Activated CD4-positive, alpha-beta T cell treated with anti-CD3 and anti-CD28 coated beads, Interleukin-2, amount 10 ng/mL, durations not matched to agents 7 days and 5 days (primary cell): ENCODE measurements at places on chromosomes 3 and 15. TPM values are rescaled to one million over a fixed set of nuclear protein-coding genes. Genes with fewer than 3 reads are reported as not detected.
A peak's percentile ranks its signal among the peaks of the same experiment; 100 is the strongest.

Gene CLDN11
- not detected for total RNA-seq

DNA sequence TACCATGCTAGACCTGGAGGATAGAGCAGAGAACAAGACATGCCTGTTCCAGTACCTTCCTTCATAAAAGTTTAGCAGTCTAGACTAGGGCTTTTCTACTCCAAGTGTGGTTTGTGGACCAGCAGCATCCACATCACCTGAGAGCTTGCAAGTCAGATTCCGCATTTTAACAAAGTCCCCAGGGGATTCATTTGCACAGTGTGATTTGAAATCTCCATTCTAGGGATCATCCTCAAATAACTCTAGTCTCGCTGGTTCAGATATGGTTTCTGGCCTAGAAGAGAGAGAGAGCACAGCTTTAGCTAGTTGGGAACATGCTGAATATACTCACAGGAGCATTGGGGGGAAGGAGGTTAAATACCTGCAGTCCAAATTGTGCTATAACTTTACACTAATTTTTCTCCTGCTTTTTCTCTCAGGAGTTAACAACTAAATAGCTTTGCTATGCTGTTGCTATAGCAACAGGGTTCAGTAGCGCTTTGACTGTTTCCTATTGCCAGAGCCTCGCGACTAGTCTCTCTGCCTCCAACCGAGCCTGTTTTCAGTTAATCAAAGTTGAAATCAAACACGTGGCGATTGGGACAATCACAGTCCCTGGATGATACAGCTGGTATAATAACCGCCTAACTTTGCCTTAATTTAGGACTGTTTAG, 64.0 kb upstream of the RASGRF1 start:
- no peak for DNase-seq
- no peaks in the 10 kb centered on the region for H3K4me1 ChIP-seq
- peaks cover 9% of the 10 kb centered on the region for H3K27me3 ChIP-seq

DNA sequence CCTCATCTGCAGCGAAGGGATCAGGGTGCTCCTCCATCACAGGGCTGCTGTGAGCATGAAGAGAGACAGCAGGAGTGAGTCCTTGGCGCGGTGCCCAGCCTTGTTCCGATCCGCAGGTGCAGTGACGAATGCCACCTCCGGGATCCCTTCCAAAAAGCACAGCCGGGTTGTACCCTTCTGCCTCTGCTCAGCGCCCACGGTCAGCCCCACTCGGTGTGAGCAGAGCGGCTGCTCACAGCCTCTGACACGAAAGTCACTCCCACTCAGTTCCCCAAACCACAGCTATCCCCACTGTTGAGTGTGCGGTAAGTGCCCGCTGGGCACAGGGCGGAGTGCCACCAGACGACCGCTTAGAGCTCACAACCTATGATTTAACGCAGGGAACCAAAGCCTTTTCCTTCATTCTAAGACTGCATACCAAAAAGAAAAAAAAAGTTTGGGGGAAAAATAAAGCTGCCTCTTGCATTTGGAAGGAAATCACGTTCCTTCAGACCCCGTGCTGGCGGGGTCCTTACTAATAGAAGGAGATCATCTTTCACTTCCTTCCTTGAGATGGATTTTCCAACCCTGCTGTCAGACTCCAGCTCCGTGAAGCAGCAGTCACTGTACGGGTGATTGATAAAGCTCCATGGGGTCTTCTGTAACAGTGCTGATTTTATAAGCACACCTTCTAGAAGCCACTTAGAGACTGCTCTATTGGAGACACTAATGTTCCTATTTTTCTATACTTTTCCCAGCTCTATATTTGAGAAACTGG, 34.7 kb upstream of the TUBGCP5 start:
- H3K4me3 ChIP-seq: no peak overlapping the region
- H3K27me3 ChIP-seq: no peaks in the 10 kb centered on the region
- no peak for DNase-seq
- no peaks in the 10 kb centered on the region for H3K36me3 ChIP-seq

DNA sequence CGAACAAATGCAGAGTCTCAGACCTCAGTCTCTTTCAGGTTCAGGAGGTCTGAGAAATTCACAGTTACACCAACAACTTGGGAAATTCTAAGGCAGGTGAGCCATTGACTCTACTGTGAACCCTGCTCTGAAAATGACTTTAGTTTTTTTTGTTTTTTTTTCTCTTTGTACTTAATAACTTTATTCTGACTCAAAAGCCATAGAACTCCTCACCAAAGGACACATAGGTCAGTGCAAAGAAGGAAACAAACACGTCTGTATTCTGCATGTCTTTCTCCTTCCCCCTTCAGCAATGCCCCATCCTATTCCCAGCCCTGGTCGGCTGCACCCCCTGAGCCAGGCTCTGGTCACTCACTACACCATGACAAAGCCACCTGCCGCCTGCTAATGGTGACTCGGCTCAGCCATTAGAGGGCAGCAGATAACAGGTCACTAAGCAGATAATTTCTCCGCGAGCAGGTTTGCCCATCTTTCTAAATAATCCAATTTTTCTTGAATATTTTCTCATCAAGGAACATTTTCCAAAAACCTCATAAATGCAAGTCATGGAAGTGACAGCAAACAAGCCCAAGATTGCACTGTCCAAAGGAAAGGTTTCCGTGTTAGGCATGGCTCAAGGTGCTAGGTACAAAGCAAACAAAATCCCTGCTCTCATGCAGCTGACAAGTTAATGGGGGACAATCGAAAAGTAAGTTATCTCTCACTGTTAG, 37.7 kb downstream of the TM4SF4 start:
- DNase-seq: peak; percentile 21
- peaks cover 9% of the 10 kb centered on the region for H3K27me3 ChIP-seq
- peaks cover 7% of the 10 kb centered on the region for H3K4me1 ChIP-seq
- no peak overlapping the region for H3K4me3 ChIP-seq
- no peaks in the 10 kb centered on the region for H3K36me3 ChIP-seq
- no peak overlapping the region for H3K27ac ChIP-seq

DNA sequence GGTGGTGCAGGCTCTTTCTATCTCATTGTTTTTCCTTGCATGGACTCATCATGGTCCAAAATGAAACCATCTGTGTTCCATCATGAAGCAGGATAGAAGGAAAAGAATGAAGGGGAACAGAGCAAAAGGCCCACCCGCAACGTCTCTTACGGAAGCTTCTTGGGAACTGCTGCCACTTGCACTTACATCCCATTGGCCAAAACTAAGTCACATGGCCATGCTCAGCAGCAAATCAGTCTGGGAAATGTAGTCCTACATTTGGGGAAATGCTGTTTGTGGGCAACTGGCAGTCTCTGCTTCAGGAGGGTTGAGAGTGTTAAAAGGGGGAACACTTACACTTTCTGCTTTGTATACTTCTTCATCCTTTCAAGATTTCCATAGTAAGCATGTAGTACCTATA, 191.6 kb downstream of the SV2B start:
- H3K4me3 ChIP-seq: no peak overlapping the region
- H3K36me3 ChIP-seq: no peaks in the 10 kb centered on the region
- no peak overlapping the region for H3K27ac ChIP-seq
- DNase-seq: no peak
- H3K4me1 ChIP-seq: no peaks in the 10 kb centered on the region

- peaks cover 11% of the 10 kb centered on the region for H3K36me3 ChIP-seq
- H3K4me1 ChIP-seq: peaks cover 35% of the 10 kb centered on the region
- peak overlapping the region; percentile 92 for H3K27ac ChIP-seq
- H3K27me3 ChIP-seq: no peaks in the 10 kb centered on the region
Measured at GRCh38 chr3:12662593-12663400, 1.1 kb downstream of the RAF1 start.
